ENCODE measurements at places on chromosomes 12 and 14.

- DNase-seq: peak; percentile 64
Observed at GRCh38 chr14:52730709-52731111, 744 bp downstream of the STYX start.

DNA sequence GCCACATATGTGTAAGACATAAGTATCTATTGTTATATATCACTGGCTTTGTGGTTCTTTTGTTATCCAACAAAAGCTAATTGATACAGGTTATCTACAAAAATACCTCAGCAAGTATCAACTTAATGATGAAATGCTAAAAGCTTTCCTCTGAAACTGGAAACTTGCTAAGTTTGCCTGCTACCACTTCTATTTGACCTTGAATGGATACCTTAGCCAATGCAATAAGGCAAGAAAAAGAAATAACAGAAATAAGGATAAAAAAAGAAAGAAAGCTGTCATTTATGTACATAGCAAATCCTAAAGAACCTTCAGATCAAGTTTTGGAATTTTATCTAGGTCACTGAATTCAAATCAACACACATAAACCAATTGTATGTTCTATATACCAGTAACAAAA lies 35.5 kb upstream of the RASSF3 start:
- DNase-seq: no peak

DNA sequence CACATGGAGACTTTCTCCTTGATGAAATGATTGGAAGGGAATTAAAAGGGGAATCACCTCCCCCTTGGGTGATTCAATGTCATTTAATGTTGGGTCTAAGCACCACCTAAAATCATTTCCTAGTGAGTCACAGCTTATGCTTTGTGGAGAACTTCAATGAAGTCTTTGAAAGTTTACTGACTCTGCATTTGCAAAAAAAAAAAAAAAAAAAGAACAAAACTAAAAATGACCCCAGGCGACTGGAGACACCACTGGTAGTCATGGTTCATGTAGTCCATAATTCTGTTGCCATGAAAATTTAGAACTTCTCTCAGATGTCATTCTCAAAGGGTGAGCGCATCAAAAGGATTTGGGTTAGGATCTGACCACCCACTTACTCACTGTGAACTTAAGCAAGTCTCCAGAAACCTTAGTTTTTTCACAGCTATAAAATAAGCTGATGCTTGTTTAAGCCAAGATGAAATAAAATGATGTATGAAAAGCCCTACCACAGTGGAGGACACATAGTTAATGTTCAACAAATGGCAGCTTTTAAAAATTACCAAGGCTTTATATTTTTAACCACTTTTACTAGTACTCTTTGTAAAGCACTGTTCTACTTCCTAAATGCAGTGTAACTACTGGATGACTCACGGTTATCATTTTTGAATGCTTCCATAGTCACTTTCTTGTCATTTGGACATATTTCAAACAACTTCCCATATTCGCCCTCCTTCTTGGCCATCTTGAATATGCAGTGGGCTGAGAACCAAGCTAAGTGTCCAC lies 18.1 kb upstream of the KSR2 start:
- peak; percentile 89 for DNase-seq

DNA sequence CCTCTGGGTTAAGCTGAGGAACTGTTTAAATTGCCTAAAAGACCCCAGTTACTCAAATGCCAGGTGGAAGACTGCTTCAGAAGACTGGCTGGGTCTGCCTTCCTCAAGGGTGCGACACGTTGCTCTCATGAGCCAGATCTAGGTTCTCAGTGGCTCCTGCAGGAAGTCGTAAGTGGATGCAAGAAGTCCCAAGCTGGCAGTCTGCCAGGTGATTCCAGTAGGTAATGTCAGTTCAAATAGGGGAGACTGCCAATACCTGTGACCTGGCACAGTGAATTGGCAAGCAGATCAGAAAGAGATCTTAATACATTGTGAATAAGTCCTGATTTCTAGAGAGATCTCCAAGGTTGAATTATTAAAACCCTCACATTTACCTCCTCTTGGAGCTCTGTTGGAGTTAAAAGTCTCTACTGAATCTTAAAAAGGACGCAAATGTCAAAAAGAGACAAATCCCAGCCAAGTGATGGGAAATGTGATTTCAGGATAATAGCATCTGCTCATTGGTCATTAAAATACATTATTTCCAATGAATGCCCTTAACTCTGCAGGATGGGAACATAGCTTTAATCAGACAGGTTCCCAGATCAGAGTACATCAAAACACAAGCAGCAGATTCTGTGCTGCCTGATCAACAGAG lies 98.8 kb upstream of the FRMD6 start:
- no peak for DNase-seq

- no peak for DNase-seq
Observed at GRCh38 chr14:65444230-65444629, 31.7 kb downstream of the FUT8 start.

- DNase-seq: no peak
Observed at GRCh38 chr12:116665666-116666304, 72.1 kb downstream of the SPRING1 start.

DNA sequence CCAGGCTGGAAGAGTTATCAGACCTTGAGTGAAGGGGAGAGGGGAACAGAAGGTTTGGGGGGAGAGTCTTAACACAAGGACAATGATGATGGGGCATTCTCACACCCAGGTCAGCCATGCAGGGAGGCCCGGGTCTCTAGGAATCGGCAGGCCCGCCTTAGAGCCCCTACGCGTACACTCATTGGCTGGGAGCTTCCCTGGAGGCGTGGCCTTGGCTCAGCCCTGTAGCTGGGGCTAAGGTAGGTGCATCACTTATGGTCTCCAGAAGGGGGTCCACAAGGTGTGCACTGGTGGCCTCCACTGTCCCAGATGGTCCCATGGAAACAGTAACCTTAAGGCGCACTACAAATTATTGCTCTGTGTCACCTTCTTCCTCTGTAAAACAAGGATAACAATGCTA lies 660.1 kb downstream of the MED13L start:
- no peak for DNase-seq

GRCh38 chr12:7374423-7375144 lies 69.4 kb downstream of the CD163L1 start:
- peak; percentile 69 for DNase-seq

DNA sequence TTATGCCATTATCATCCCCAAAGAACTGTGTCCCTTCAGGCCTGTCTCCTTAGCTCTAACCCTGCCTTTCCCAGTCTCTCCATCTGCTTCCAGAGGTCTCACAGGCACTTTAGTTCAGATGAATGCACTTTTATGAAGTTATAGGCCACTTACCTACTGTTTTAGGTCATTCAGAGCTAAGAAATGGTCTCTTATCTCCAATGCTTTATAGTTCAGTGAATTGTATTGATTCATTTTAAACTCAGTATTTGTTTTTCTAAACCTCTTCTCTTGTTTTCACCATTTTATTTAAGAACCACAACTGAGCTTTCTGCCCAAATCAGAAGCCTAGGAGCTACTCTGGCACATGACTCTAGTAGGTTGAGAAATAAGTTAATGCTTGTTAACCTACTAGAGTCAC lies 197.5 kb upstream of the ATP2B1 start:
- no peak for DNase-seq

GRCh38 chr12:18982226-18982949 lies 147.1 kb upstream of the PLEKHA5 start:
- no peak for DNase-seq

DNA sequence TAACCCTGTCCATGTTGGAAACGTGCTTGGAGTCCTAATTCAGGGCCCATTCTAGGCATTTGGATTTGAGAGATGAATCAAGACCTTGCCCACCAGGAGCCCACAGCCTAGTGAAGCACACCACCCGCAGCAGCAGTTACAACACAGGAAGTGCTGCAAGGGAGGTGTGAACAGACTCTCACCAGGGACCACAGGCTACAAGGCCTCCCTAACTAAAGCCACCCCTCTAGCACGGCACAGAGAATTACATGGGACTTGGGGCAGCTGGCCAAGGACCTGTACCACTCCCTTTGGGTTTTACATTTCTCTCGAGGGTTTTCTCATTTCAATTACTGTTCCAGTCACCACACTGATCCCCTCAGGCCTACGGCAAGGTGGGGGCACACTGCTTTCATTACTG lies 49.5 kb upstream of the FOXN3 start:
- no peak for DNase-seq

GRCh38 chr12:48080821-48081220 lies 25.1 kb downstream of the SENP1 start:
- DNase-seq: no peak

GRCh38 chr14:54447231-54447692 lies 6.1 kb upstream of the CNIH1 start:
- peak; percentile 86 for DNase-seq

DNA sequence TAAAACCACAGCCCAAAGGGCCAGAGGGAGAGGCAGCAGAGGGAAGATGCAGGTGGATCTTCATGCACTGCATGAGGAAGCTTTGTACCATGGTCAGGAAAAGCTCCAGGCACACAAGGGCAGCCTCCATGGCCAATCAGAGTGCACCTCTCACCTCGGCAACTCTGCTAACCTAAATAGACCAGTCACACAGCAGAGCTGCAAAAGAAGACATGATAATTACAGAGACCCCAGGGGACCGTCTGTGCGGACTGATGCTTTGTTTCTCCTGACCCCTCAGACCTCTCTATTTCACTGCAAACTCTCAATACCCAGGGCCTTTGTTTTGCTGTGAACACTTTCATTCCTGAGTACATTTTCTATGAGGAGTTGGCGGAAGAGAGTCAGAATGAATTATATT lies 10.7 kb upstream of the TCL1B start:
- DNase-seq: no peak

DNA sequence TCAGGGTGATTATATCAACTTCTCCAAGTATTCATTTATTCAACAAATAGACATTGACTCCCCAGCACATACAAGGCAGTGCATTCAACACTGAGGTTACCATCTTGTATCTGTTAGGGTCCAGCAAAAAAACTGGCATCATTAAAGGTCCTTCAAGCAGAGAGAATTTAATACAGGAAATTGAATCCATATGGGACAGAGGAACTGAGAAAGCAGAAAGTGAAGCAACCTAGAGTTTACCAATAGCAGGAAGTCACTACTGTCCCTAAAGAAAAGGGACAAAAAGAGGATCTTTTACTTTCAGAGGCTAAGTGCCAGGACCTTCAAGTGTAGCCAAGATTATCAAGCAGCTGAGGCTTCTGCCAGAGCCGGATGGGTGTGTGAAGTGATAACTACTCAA lies 237.8 kb upstream of the TBX3 start:
- peak; percentile 36 for DNase-seq

- peak; percentile 59 for DNase-seq
Observed at GRCh38 chr12:56645201-56645716, 525 bp downstream of the ATP5F1B start.

DNA sequence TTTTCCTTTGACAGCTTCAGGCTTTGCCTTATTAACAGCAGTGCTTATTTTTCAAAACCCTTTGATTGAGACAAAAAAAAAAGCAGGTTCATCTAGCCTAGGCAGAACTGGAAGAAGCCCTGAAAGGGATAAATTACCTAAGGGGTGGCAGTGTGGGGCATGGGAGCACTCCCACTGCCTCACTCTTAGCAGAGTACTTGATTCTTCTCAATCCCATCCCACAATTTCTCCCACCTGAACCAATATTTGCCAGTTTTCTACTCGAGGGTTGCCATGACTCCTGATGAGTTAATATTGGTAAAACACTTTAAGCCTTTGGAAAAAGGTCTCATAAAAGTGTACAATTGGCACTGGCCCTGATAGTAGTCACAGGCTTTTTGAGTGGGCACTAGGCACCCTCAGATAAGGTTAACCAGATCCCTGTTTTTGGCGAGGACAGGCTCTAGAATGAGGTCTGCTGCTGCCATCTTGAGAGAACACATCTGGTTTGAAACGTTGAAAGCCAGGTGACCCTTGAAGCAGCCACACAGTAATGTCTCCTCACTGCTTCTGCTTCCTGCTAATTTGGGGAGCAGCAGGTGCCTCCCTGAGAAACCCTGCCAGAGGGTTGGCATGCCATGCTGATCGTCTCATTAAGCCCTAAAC lies 320.0 kb downstream of the RAD51B start:
- peak; percentile 24 for DNase-seq

DNA sequence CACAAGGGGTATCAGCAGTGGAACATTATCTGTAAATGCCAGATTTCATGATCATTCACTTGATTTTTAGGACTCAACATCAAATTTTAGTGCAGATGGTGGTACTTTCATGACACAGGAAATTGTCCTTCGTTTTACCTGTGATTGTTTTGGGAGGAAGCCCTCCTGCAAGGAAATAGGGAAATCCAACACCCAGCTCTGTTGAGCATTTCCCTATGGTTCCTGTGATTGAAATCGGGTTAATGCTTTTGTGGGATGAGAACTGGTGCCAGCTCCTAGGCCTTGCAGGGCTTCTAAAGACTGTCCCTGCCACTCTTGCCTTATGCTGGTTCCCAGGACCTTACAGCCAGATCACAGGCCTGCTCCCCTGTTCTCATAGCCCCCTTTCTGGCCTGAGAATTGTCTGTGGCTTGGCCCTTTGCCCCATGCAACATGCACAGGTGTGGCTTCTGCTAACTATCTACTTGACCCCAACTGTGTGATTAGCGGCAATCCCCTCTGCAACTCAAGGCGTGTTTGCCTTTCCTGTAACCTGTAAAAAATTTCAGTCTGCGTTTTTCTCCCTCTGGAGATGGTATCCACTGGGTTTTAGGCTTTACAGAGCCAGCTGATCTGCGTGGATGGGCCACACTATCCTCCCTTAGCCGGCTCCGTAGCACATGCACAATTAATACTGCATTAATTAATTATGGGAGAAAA lies 112.5 kb downstream of the ETV6 start:
- DNase-seq: no peak

- no peak for DNase-seq
Observed at GRCh38 chr12:57471661-57472060, 8.0 kb downstream of the ARHGAP9 start.

GRCh38 chr14:52352061-52352491 lies 38.0 kb downstream of the PTGER2 start:
- DNase-seq: peak; percentile 38

GRCh38 chr12:121925358-121925695 lies 6.9 kb downstream of the CFAP251 start:
- DNase-seq: peak; percentile 91

- no peak for DNase-seq
Observed at GRCh38 chr12:52844386-52844785, 4.4 kb downstream of the KRT78 start.

- no peak for DNase-seq
Observed at GRCh38 chr14:104138098-104138717, at the start of gene KIF26A. TSS of gene KIF26A (plus strand) at chr14:104138587. CDS start at chr14:104138723, 136 bp downstream.

DNA sequence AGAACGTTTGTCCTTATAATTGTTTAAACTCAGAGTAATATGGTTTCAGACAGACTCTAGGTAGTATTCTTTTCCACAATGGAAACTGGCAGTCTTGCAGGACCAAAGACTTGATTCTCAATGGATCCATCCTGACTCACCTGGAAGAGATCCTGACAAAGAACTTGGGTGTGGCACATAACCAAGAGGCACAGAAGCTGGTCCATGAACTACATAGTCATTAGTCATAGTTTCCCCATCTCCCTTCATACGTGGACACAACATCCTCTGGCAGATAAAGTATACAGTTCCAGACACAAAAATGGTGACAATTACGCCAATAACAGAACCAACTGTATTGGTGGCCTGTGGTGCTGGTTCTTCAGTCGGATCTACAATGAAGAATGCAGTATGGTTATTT lies 55.8 kb downstream of the BCL2L14 start:
- peak; percentile 8 for DNase-seq

GRCh38 chr12:59191372-59191771 lies 271.1 kb upstream of the LRIG3 start:
- DNase-seq: no peak

- peak; percentile 9 for DNase-seq
Observed at GRCh38 chr12:78236264-78236663, 405.6 kb downstream of the NAV3 start.
